ENCODE measurements at places on chromosomes 3 and 15. TPM values are rescaled to one million over a fixed set of nuclear protein-coding genes. Genes with fewer than 3 reads are reported as not detected.
A peak's percentile ranks its signal among the peaks of the same experiment; 100 is the strongest.

TMA7 gene
- 526 TPM for polyA plus RNA-seq

- DNase-seq: no peak
Measured at GRCh38 chr3:32626631-32627030, 56.0 kb upstream of the DYNC1LI1 start.

KBTBD13 gene
- polyA plus RNA-seq: 6.9 TPM

GCHFR gene
- polyA plus RNA-seq: 14.9 TPM

DNA sequence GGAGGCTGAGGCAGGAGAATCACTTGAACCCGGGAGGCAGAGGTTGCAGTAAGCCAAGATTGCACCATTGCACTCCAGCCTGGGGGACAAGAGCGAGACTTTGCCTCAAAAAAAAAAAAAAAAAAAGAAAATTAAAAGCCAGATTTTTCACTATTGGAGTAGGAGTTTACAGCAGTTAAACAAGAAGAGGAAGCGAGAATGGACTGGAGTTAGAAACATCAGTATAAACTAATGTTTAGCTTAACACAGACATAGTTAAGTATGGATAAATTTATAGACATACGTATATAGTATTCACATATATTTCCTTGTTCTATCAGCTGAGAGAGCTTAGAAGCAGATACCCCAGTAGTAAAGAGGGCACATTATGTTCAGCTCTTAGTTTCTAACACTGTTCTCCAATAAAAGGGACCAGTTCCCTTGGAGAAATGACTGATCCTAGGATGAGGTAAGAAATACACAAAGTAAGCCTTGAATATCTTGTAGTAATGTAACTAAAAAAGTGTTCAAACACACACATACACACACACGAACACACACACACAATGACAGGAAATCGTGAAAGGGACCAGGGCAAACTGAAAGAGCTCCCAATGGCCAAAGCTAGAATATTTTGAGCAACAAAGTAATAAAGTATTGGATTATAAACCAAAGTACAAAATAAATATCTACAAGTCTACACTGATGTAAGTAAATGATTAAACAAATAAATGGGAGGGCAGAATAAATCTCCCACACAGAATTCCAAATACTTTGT, 25.1 kb downstream of the PIK3CB start:
- no peak for DNase-seq

DNA sequence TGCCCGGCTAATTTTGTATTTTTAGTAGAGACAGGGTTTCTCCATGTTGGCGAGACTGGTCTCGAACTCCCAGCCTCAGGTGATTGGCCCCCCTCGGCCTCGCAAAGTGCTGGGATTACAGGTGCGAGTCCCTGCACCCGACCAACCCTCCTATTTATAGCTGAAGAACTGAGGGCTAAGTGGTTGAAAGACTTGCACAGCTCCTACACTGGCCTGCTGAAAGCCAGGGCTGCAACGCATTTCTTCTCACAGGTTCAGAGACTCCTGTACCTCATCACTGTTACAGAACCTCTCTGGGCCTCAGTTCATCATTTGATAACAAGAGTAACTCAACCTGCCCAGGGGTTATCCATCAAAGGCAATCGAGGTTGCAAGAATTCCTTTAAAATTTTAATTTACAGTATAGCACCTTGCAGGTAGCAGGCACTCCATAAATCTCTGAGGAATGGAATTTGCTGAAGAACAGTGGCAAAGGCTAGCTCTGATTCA, 626.5 kb upstream of the TBL1XR1 start:
- no peak for DNase-seq

DNA sequence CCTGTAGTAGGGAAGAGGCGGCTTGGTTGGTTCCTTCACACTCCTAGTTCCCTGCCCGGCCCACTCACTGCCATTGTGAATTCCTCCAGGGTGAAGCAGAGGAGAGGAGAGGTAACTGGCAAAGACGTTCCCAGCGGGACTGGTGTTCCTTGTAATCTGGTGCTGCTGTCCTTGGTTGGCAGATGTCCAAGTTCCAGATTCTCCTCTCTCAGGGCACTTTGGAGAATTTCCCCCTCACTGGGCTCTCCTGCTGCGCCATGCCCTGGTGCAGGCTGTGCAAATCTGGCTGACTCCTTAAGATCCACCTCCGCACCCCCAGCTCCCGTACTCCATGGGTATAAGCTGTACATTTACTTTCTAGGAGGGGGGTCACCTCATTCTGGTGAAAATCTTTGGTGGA, 37.3 kb downstream of the THSD4 start:
- DNase-seq: no peak

- DNase-seq: no peak
Measured at GRCh38 chr15:85651548-85651947, 143.2 kb downstream of the KLHL25 start.

- DNase-seq: peak; percentile 95
Measured at GRCh38 chr3:16064642-16065414, 109.7 kb upstream of the GALNT15 start.

- DNase-seq: peak; percentile 97
Measured at GRCh38 chr15:63985221-63986184, 60.8 kb downstream of the DAPK2 start.

DNA sequence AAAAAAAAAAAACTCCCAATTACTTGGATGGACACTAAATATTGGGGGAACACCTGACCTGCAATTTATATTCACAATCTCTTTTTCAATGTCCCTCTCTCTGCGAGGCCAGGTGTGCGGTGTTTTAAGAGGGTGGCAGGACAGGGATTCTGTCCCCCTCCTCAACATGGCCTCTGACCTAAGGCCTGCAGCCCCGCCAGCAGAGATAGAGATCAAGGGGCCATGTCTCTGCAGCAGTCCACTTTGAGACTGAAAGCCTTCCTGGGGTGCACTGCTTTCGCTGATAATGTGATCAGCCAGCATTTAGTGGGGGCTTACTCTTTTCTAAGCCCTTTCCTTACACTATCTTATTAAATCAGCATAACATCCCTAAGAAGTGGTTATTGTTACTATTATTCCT, 419.9 kb downstream of the OCA2 start:
- DNase-seq: no peak

GRCh38 chr3:45773072-45773471, 23.3 kb downstream of the SLC6A20 start:
- DNase-seq: no peak

CCDC33 gene
- polyA plus RNA-seq: 0.07 TPM

GRCh38 chr3:13288732-13289718, 131.1 kb downstream of the NUP210 start:
- no peak for DNase-seq

DNA sequence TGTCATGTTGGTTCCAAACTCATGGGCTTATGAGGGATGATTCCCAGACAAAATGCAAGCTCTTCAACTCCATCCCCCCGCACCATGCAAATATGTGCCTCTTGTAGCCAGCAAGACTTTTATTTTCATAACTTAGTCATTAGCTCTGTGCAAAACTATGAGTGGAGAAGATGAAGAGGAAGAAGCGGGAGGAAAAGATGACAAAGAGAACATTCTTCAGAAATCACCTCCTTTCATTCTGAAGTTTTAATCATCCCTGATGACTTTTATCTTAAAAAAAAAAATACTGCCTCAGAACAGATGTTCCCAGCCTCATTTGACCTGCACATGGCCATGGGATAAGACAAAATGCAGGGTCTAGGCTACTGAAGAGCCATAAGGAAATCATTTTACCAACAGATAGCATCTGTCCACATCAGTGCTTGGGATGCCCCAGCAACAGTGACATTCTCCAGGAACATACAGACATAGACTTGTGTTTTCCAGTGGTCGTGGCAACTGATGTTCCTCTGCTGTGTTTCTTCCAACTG, 145.5 kb downstream of the WNT5A start:
- no peak for DNase-seq

DNA sequence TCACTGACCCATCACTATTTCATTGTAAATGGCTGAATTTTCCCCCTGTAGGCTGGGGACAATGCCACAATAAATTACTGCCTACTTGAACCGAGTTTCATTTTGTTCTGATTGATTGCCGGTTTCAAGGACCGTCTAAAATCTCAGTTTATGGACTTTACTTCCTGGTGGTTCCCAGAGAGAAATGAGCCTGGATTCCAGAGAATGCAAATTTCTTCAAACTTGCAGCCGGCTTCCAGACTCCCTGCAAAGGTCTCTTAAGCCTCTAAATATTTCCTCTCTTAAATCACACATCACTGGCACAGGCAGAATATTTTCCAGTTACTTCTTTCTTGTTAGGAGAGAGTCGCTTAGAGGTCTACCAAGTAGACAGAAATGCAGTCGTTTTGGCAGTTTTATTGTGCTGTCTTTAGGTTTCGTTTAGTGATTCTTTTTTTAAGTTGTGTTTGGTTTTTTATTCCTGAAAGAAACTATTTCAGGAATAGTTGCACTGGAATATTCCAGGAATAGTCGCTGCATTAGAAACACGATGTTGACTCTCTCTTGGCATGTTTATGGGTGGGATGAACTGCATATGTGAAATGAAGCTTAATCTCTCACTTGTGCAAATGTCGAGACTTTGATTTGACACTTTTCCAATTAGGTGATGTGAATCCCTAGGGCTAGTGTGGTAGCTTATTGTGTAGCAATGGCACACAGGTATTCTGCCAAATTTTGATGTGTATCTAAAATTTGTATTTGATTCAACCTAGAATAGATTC, 284.1 kb upstream of the NR2E3 start:
- no peak for DNase-seq

DNA sequence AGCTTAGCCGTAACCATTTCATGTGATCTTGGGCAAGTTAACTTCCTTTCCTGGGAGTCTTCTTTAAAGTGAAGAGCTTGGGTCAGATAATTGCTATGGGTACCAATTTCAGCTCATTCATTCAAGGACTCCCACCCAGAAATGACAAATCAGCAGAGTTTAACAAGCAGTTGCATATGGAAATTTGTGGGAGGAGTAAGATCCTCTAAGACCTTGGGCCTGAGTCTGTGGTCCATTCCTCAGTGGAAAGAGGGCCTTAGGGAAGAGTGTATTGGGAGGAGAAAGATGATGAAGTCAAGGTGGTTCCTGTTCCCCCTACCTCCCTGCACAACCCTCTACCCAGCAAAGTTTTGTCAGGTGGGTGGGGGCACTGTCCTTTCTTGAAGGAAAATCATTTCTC, 42.1 kb downstream of the RBP2 start:
- no peak for DNase-seq

- peak; percentile 18 for DNase-seq
Measured at GRCh38 chr15:38768970-38769369, 204.4 kb upstream of the RASGRP1 start.

- peak; percentile 47 for DNase-seq
Measured at GRCh38 chr3:150225986-150226385, 182.1 kb upstream of the TSC22D2 start.

GRCh38 chr3:8298021-8298954, 203.3 kb upstream of the LMCD1 start:
- DNase-seq: no peak

RPL14 gene
- polyA plus RNA-seq: 895 TPM
